AG08396 (cell line): ENCODE measurements at places on chromosomes 6 and 20.

DNA sequence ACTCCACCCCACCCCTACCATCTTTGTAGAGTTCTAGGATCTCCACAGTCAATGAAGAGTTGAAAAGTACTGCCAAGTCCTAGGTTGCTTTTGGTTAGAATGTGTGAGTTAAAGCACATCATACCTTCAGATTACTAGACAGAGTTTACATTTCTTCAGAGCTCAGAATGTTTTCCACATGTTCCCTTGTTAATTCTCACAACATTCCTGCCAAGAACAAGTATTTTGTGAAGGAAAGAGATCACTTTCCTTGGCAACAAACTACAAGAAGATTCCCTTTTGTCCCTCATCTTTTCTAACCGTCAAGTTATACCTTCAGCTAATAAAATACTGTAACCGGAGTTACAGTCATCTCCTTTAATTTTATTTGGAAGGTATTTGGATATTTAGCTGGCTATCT, 266.8 kb downstream of the ZFAND3 start:
- no peak for DNase-seq

- DNase-seq: no peak
Measured at GRCh38 chr20:47770935-47771334, 14.3 kb downstream of the SULF2 start.

DNA sequence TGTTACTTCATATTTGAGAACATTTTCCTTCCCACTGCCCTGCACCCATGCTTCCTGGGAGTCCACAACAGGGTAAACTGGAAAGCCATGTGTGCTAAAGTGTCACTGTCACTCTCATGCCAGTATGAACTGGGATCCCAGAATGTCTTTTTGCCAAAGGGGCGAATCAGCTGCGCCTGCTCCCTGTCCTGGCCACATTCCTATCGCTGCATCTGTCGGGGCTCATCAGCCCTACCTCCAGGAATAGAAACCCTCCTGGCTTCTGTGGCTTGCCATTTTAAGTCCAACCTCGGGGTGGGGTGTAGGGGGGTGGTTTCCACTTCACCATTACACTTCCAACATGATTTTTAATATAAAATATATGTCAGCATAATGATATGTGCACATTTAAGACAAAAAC, 933 bp downstream of the KLHL31 start:
- DNase-seq: no peak

DNA sequence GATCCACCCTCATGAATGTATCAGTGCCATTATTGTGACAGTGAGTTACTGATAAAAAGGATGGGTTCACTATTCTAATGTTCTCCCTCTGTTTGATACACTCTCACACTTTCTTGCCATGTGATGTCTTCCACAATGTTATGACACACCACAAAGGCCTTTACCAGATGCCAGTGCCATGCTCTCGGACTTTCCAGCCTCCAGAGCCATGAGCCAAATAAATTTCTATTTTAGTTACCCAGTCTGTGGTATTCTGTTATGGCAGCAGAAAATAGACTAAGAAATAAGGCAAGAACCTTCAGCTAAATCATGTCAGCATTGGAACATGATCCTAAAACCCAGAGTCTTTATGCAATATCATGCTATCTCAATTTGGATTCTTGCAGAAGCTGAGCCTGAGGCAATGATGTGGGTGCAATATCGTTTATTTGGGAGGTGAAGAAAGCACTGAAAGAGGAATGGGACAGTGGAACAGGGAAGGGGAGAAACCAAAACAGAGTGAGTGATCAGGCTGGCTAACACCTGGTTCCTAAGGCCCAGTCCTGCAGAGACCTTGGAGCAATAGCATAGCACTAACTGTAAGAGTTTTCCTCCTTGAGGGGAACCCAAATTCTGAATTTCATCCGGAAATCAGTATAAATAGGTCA, 130.4 kb upstream of the LRFN2 start:
- no peak for DNase-seq

DNA sequence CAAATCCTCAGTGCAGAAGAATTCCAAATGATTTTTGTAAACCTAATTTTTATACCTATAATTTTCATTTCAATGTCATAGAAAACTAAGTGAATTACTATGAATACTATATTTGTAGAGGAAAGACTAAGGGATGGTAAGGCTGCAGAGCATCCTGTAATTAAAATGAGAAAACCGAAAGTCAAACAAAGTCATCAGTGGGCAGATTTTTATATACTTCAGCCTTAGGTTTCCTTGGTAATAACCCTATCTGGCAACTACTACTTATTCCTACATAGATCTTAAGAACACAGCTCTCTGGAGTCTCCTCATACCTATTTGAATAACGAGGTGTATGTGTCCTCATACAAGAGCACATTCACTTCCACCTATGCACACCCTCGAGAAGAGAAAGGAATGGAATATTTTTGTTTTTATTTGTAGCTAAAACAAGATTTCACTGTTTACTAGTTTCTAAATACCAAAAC, 117.9 kb upstream of the SGK1 start:
- no peak for DNase-seq

GRCh38 chr20:48636301-48636700, 191.5 kb downstream of the PREX1 start:
- DNase-seq: no peak

DNA sequence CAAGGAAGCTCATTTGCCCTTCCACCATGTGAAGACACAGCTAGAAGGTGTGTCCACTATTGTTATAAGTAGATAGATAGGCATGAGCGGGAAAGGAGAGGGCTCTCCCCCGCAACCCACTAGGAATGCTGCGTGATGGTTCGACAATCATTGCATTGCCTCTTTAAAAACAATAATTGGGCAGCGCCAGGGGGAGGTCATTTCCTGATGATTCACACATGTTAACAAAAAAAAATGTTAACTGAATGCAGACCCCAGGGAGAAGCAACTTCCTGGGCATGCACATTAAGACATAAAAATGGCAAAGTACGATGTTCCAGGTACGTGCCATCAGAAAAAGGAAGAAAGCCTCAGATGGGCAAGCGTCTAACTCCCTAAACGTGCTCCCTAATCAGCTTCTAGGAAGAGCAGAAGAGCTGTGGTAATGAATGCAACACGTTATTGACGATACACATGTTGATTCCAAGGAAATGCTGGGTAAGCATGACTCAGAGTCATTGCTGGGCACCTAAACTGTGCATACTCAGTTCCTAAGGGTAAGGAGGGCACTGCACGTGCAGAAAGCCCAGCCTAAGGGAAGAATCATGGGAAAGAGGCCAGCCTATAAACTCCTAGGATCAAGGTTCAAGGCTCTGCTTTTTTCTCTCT, 113.7 kb downstream of the FAM217A start:
- DNase-seq: no peak

DNA sequence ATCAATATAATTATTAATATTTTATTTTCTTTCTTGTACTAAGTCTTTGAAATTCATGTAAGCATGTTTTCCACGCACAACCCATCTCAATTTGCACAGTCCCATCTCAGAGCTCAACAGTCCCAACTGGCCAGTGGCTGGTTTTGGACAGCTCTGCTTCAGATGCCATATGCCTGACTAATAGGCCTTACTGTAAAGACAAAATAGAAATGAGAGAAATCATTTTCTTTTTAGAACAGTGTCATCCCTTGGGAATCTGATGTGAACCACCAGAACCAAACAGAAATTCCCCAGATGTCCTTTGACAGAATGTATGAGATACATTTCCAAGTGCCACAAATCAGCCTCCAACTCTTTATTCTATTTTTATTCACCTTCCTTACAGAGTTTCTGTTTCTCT, 338.9 kb downstream of the ESR1 start:
- peak; percentile 73 for DNase-seq
